Cortex of kidney (tissue), 1 donor: ENCODE measurements at places on chromosomes 1 and 21.

DNA sequence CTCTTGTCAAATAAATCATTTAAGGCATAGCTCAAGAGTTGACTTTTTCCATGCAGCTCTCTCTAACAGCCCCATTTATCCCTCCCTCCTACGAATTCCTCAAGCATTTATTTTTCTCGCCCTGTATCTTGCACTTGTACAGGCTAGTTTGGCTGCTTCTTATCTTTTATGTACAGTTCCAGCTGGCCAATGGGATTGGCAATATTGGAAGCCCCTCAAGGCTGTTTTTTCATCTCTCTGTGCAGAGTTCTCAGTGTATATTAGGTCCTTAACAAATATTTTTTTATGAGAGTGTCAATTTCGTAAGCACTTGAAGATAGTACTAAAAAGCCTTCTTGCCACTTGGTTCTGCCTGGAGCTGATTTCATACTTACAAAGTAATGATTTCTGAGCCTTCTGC, 356.0 kb downstream of the ST6GALNAC3 start:
- DNase-seq: no peak

GRCh38 chr1:232385221-232385620, 244.7 kb downstream of the SIPA1L2 start:
- DNase-seq: no peak

DNA sequence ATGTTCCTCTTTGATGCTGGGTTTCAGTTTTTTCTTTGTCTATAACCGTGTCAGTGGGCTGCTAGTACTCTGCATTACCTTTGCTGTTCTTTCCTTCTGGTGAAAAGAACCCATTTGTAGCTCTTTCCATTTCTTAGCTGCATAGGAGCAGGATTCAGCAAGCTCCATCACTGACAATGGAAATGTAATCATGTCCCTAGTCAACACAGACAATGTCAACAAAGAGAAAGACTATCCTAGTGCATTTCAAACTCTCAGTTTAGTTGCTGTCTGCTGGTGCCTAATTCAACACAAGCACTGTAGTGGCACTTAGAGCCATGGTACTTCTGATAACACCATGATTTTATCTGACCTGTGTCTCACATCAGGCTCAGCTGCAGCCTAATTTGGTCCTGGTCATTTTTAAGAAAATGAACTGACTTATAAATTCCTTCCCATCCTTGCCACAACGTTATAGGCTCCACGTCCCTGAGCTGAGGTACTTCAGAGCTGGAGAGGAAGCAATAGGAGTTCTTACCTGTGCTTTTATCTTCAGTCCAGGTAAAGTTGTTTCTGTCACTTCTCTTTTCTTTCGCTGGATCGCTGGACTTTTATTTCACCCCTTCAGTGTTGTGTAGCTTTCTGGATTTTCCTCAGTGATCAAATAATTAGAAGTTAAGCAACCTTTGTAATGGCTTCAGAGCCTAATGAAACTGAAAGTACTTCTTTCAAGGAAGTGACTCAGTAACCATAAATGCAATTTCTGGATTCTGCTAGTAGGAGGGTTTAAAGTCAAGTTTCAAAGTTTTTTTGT, at the start of gene GBP3:
Gene GBP3 (minus strand): TSS at position 700 of the 793 bp plus-strand sequence. CDS start 2,145 bp downstream, outside the sequence.
- DNase-seq: no peak

DNA sequence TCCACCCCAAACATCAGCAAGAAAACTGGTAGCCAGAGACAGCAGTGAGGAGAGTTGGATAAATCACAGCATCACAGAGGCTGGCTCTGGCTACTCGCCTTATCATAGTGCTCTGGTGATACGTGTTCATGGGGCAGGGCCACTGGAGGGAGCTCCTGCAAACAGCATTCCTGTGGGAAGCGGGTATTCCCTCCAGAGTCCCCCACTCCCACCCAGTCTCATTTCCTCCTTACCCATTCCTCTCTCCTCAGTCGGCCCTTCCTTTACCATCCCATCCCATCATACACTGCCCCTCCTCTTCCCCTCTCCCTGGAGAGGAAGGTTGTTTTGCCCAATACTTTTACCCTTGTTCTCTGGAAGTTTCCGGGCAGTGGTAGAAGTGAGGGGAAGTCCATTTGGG, 7.1 kb downstream of the NHLH2 start:
- no peak for DNase-seq
